Cerebellum (tissue), 4 donors: ENCODE measurements at places on chromosomes 6 and 20. TPM values are rescaled to one million over a fixed set of nuclear protein-coding genes. Genes with fewer than 3 reads are reported as not detected.
A peak's percentile ranks its signal among the peaks of the same experiment; 100 is the strongest.

DNA sequence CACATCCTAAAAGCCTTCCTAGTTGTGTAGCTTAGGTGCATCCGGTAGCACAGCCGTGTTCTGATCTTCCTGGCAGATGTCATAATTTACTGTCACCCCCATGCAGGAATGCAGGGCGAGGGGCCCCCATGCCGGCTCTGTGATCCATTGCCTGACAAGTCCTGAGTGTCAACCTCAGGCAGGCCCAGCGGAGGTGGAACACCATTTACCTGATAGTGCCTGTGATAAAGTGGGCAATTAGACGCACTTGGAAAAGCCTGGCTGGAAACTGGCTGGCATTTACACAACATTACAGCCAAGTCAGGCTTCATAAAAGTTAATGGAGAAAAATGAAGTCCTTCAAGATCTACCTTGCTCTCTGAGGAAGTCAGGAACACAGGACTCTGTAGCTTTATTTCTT lies 521.4 kb upstream of the JAG1 start:
- DNase-seq, result no peak

DNA sequence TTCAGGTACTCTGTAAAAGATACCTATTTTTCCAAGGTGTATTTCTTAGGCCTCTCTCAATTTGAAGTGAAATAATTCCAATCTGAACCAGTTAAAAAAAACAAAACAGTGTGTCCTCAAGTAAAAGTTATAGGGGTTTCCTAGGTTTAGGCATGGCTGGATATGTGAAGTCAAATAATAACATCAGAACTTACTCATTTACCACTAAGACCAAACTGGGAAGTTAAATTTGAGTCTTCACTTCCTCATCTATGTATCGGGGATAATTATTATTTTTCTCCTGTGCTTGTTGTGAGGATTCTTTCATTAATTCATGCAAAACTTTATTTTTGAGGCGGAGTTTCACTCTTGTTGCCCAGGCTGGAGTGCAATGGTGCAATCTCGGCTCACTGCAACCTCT lies 86.2 kb upstream of the PTPRK start:
- DNase-seq, result no peak

DNA sequence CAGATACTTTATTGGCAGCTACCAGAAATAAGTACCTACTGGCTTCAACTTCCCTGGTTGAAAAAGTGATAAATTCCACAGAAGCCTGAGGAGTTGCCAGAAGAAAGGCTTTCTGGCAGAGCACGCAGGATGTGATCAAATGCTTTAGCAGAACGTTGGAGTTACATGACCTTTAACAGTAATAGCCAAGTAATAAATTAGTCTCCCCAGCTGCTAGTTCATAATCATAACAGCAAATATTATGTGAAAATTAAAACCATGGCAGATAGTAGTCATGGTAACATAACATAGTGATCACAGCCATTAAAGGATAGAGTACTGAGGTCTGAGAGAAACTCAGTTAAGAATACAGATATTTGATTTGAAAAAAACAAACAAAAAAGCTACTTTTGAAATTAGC lies 567.7 kb downstream of the ADGRB3 start:
- DNase-seq, result no peak

- no peak for DNase-seq
Observed at GRCh38 chr20:48017509-48017908, 232.2 kb upstream of the SULF2 start.

- DNase-seq, result no peak
Observed at GRCh38 chr6:72464246-72464645, 157.6 kb upstream of the KCNQ5 start.

DNA sequence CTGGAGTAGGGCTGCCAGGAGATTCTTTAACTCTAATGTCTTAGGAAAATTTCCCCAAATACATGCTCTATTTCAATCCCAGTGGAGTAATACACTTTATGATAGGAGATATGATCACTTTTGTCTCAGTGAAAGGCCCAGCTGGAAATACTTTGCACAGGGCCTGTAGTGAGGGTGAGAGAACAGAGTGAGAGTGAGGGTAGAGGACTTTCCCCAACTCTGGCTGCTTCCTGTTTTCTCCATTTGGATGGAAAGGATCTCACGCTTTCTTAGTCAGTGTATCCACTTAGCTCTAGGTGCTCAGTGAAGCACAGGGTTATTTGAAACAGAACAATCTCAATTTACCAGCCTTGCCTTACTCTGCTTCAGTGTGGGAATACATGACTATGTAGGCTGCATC lies 36.6 kb downstream of the FAM229B start:
- DNase-seq, result no peak

DNA sequence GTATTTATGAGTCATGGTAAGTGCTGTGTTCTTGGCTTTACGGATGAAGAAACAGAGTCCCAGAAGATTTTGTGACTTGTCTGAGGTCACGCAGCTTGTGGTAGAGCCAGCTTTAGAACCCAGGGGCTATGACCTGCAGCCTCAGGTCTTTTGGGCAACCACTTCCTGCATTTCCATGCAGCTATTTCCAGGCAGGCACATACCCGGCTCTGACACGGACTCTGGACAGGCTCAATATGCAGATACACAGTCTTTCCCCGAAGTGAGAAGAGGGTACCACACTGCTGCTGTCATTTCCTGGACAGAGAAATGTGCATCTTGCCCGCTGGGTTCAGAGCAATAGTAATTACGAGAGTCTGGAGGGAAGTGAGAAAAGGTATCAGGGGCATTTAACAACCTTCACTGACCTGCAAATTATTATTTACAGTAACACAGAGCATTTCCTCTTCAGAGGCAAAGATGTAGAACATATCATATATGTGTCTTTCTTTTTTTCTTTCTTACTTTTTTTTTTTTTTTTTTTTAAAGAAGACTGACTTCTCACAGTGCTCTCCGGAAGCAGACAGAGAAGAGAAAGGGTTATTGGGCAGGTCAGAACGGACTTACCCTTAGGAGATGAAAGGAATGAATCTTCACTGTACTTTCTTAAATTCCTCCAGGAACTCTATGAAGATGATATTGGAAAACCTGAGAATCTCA lies 185.1 kb downstream of the CLIC5 start:
- DNase-seq, result no peak

GRCh38 chr6:12875051-12875450 lies 158.5 kb downstream of the PHACTR1 start:
- no peak for DNase-seq

GRCh38 chr6:26156850-26157250 lies 69.6 kb downstream of the HFE start:
- peak; percentile 39 for DNase-seq

GRCh38 chr6:46491628-46492547 lies 639 bp upstream of the RCAN2 start:
- peak; percentile 80 for DNase-seq

DNA sequence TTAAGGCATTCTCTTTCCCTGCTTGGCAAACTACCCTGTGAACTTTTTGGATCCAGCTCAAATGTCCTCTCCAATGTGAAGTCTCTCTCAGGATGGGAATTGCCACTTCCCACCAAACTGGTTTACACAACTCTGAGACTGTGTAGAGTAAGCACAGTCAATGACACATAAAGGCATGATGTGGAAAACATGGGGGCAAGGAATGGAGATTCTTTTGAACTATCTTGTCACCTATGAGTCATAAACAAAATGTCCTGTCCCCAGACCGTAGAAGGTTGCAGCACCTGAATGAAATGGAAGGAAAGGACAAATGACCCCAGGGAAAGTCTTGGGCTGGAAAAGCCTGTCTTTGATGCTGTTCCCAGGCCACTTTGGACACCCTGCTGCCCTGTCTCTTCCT lies 11.0 kb upstream of the KIF13A start:
- DNase-seq, result no peak

- DNase-seq, result no peak
Observed at GRCh38 chr20:32382102-32382950, 24.2 kb downstream of the ASXL1 start.

GRCh38 chr6:107083047-107083768 lies 32.1 kb downstream of the BEND3 start:
- no peak for DNase-seq

The SNHG17 gene
- 6.1 TPM for total RNA-seq

The GSTA3 gene
- total RNA-seq, result not detected

The IL17F gene
- total RNA-seq, result not detected
